Neural crest cell (in vitro differentiated cells): ENCODE measurements at places on chromosomes 12 and 14. TPM values are rescaled to one million over a fixed set of nuclear protein-coding genes. Genes with fewer than 3 reads are reported as not detected.

TMPRSS12 gene
- not detected in 2 replicates for total RNA-seq

GRCh38 chr12:946631-947030 lies 2.9 kb downstream of the RAD52 start:
- DNase-seq = no peak

- no peak for DNase-seq
Measured at GRCh38 chr14:33349871-33350270, 411.2 kb downstream of the NPAS3 start.

GRCh38 chr12:89838833-89839232 lies 130.2 kb upstream of the ATP2B1 start:
- no peak for DNase-seq

GRCh38 chr12:22467190-22467589 lies 77.2 kb downstream of the C2CD5 start:
- DNase-seq = no peak

DNA sequence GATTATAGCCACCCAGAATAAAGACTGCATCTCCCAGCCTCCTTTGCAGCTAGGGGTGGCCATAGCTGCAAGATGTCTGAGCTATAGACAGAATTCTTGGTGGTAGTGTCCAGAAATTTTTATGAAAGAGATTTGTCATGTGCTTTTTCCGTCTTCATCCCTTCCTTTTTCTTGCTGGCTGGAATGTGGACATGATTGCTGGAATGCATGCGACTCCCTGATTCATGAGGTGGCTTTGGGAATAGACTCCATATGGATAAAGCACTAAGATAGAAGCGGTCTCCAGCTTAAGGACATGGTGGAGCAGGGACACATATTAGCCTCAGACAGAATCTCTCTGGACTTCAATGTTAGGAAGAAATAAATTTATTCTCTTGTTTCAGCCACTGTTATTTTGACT lies 10.0 kb upstream of the HSPB8 start:
- DNase-seq = no peak

- no peak for DNase-seq
Measured at GRCh38 chr12:66160704-66161103, 9.1 kb downstream of the TMBIM4 start.

DNA sequence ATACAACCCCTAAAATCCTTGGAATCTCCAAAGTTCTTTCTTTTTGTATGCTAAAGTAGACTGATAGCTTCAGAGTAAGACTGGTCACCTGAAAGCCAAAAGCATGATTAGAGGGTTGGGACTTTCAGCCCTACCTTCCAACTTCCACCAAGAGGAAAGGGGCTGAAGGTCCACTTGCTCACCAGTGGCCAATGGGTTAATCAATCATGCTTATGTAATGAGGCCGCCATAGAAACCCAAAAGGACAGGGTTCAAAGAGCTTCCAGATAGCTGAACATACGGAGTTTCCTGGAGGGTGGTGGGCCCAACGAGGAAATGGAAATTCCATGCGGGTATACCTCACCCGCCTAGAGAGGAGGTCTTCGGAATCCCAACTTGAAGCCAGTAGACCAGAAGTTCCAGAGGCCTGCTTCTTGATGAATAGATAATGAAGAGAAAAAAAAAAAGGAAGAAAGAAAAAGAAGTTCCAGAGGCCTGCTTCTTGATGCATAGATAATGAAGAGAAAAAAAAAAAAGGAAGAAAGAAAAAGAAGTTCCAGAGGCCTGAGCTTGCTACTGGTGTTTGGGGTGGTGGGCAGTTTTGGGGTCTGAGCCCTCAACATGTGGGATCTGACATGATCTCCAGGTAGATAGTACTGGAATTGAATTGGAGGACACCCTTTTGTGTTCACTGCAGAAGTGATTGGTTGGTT lies 11.2 kb upstream of the BTG1 start:
- no peak for DNase-seq
